ENCODE measurements at places on chromosomes 3 and 15.

GRCh38 chr3:53618524-53618906, 124.1 kb downstream of the CACNA1D start:
- no peak for DNase-seq

DNA sequence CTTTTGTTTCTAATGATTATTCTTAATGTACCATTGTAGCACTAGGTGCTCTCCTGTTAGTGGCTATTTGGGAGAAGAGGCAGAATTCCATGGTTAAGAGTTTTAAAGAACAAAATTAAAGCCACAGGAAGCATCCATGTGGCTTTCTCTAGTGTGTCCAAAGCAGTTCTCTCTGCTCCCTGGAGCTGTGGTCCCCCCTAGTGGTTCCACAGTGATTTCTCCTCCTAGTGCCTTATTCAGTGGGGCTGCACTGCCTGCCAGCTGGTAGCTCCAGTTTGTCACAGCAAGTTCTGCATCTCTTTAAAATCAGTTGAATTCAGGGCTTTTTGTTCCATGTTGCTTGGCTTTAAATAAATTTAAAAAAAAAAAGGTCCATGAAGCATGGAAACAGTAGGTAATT, 39.6 kb upstream of the FAM98B start:
- DNase-seq, result no peak

DNA sequence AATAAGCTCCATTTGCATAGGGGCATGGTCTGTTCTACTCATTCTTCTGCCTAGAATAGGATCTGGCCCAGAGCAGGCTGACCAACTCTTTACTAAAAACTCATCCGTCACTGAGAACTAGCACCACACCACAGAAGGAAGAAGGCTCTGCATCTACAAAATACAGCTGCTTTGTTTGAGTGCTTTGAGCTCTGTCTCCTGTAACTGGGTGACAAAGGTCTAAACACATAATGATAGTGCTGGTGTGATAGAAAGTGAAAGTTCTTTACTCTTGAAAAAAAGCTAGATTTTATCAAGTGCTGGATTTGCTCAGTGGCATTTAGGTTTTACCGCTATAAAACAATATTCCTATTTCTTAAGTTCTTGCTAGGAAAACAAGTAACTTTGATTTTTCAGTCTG, 140.7 kb downstream of the FHIT start:
- no peak for DNase-seq

GRCh38 chr3:64728994-64729393, 41.2 kb upstream of the ADAMTS9 start:
- no peak for DNase-seq

DNA sequence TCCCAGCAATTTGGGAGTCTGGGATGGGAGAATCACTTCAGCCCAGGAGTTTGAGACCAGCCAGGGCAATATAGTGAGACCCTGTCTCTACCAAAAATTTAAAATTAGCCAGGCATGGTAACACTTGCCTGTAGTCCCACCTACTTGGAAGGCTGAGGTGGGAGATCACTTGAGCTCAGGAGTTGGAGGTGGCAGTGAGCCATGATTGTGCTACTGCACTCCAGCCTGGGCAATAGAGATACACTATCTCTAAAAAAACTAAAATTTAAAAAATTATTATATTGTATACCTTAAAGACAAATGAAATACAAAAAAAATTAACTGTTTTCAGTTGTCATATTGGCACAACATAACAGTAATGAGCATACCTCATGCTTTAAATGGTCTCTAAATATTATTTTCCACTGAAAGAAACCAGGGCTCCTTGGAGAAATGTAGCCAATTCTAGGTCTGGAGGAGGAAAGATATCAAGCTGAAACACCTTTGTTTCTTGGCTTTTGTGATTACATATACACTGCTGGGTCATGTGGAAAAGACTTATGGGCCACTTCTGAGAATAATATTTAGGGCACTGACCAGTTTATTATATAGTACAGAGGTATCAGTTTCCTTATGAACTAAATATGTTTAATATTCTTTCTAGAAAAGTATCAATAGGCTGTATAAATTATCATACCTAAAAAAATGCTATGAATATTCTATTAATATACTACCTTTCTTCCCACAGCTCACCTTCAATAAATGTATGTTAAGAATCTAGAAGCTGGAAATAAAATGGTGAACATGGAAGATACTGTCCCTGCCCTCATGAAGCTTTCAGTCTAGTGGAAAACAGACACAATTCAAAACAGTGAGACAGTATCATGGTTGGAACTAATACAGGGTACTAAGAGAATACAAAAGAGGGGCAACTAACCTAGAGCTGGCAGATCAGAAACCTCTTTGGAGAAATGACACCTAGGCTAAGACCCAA, 119.5 kb downstream of the TMCC1 start:
- DNase-seq, result no peak

DNA sequence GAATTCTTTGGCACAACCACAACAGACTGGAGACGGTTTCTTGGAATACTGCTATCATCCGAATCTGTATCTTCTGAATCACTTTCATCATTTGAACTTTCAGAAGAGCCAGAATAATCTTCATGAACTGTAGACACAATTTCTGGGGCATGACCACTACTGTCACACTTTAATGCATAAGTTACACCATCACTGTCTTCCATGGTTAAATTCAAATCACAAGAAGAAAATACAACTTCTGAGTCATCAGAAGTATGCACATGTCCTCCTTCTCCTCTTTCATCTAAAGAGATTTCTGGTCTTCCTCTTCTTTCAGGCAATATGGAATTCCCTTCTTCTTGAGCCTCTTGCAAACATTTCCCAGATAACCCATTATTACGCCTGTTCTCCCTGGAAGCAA, 42.5 kb downstream of the SETD2 start:
- DNase-seq, result no peak

DNA sequence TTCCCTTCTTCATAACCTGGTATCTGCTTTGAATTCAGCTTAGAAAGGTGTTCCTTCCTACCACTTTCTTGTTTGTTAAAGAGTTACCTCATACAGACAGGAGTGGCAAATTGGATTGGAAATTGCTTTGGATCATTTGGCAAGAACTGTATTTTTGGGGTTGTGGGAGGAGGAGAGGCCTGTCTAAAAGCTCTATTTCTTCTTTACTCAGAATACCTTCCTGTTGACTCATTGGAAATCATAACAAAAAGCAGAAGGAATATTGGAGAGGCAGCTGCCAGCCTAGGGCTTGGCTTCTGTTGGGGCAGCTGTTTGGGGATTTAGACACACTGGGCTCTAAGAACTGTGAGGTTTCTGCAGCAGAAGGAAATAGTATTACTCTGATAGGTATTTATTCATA, 14.2 kb downstream of the IQGAP1 start:
- peak; percentile 75 for DNase-seq

GRCh38 chr3:150069154-150069527, 98.4 kb upstream of the PFN2 start:
- DNase-seq, result no peak

DNA sequence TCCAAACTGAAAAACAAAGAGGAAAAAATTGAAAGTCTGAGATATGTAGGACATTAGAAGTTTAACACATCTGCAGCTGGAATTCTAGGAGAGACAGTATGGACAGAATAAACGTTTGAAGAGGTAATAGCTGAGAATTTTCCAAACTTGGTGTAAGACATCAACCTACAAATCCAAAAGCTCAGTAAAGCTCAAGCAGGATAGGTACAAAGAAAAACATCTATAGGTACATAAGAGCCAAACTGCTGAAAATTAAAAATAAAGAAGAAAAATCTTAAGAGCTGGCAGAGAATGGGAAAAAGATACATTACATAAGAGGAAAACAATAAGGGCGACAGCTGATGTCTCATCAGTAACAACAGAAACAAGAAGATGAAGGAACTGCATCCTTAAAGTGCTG, 22.8 kb upstream of the C3orf22 start:
- DNase-seq, result no peak

- no peak for DNase-seq
Measured at GRCh38 chr3:99250821-99251355, 349.4 kb upstream of the DCBLD2 start.

GRCh38 chr15:34812369-34812768, 17.0 kb upstream of the ACTC1 start:
- peak; percentile 28 for DNase-seq

DNA sequence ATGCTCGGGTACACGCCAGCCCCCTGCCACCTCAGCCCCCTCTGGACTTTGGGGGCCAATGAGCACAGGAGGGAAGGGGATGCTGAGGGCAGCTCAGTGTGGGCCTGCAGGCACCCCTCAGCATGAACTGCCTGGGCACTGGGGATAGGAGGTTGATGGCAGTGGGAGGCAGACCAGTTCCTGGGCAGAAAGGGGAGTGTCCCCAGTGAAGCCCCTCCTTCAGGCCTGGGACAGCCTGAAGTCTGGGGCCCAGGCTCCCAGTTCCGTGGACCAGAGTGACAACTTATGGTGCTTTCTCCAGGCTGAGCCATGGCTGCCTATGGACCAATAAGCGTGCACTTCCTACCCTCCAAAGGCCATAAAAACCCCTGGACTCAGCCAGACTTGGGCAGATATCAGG, 63.3 kb upstream of the IMPG2 start:
- DNase-seq, result no peak

- DNase-seq, result no peak
Measured at GRCh38 chr3:31522152-31522551, 10.6 kb upstream of the STT3B start.

DNA sequence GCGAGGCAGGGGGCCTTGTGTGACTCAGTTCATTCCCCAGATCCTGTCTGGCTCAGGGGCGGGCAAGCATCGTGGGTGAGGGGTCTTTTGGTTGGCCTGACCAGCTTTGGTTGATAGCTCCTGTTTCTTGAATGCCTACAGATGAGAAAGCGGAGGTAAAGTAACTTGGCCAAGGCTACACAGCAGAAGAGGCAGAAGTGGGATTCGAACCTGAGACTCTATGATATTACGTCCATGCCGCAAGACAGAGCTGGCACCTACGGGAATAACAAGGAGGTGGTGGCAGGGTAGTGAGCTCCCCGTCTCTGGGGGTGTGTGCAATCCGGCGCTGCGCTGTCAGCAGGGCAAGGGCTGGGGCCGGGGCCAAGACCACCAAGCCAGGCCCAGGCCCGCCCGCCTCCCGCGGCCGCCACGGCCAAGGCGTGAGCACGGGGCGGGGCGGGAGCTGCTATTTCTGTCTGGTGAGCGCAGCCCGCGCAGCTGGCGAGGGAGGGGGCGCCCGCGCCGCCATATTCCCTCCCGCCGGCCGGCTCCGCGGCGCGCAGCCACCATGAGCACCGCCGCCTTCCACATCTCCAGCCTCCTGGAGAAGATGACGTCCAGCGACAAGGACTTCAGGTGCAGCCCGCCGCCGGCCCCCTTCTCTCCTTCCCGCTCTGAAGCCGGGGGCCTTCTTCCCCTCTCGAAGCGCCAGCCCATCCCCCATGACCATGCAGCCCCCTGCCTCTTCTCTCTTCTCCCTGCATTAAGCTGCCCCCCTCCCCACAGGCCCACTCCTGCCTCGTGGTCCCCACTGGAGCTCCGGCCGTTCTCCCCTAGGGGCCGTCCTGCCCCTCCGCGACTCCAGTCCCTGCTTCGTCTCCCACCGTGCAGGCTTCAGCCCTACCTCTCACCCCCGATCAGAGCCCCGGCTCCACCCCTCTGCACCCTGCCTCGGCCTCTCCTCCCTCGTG, at the start of gene CAND2:
Gene CAND2 (plus strand): TSS at position 510 of the 953 bp plus-strand sequence. CDS start 41 bp downstream, at position 551.
- no peak for DNase-seq

Data from BJ (cell line).